Fibroblast of skin of right quadriceps (primary cell): ENCODE measurements at places on chromosomes 4 and X.

DNA sequence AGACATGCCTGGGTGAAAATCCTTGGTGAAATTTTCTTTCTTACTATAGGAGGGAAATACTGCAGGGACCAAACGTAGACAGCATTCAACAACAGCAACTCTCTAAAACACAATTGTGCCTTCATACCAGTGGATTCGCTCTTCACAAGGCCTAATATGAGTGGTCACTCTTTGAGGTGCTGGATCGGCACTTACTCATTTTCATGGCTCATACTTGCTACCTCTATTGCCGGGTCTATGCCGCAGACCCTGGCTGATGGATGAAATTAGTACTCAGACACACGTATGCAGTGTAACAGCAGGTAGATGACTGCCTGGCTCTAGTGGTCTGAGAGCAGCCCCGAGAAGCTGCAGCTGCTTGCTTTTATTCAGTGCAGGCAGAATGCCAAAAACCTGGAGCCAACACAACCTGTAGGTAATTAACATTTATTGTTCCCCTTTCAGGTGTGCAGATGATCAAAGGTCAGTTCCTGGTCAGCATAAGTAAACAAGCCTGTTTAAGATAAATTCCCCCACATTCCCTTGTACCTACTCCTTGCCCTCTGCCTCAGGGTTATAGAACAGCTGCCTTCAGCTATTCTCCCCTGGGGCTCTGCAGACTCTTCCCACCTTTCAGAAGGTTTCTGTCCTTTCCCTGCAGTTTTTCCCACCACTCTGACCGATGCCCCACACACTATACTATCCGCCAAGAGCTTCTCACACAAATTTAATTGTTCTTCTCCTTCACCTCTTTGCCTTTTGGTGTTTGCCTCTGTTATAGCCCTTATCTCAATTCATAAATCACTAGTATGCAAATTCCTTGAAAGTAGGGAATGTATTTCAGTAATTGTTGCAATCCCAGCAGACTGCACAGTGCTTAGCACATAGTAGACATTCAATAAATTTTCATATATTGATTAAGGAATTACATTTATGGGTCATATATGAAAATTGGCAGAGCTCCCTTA, 210.0 kb downstream of the SPANXN3 start:
- DNase-seq: no peak

DNA sequence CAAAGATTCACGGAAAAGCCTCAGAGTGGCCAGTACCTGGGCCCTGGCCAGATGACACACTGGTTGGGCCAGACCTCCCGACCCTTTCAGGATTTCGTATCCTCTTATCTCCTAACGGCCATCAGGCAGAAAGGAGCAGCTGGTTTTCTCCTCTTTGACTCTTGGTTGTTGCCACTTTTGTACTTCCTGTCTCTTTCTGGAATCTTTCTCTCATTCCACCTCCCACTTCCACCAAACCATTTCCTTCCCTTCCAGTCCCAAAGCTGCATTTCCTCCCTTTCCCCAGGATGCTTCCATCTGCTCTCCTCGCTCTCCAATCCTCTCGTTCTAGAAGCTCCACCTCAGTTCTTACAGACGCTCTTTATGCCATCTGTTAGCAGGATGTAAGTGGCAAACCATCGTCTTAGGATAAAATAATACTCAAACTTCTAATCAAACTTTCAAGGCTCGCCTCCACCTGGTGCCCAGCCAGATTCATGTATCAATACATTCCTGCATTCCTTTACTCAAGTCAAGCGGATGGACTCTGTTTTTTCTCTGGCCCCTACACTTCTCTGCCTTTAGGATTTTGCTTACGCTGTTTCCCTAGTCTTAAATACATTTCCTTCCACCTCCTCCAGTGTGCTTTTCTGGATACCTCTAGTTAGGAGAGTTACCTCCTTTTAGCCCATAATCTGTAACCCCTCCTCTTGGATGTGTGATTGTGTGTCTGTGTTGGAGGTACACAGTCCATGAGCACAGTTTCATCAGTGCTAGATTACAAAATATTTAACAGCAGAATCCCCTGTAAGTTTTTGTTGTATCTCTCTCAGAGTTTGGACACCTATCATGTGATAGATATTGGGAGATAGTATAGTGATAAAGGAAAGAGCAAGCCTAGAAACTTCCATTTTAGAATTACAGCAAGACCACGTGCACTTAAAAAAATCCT, 70.4 kb downstream of the LDB2 start:
- no peak for DNase-seq

DNA sequence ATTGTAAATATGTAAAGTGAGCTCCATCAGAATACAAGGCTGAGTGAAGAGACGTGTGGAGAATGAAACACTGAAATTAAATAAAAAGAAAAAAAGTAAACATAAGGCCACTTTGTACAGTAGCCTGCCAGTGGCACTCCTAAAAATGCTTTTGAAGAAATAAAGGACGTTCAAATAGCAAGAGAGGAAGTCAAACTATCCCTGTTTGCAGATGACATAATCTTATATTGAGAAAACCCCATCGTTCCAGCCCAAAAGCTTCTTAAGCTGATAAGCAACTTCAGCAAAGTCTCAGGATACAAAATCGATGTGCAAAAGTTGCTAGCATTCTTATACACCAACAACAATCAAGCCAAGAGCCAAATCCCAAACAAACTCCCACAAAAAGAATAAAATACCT, 24.2 kb downstream of the RASSF6 start:
- no peak for DNase-seq

- DNase-seq: no peak
Observed at GRCh38 chrX:29487714-29488113, 727.6 kb upstream of the MAGEB2 start.

DNA sequence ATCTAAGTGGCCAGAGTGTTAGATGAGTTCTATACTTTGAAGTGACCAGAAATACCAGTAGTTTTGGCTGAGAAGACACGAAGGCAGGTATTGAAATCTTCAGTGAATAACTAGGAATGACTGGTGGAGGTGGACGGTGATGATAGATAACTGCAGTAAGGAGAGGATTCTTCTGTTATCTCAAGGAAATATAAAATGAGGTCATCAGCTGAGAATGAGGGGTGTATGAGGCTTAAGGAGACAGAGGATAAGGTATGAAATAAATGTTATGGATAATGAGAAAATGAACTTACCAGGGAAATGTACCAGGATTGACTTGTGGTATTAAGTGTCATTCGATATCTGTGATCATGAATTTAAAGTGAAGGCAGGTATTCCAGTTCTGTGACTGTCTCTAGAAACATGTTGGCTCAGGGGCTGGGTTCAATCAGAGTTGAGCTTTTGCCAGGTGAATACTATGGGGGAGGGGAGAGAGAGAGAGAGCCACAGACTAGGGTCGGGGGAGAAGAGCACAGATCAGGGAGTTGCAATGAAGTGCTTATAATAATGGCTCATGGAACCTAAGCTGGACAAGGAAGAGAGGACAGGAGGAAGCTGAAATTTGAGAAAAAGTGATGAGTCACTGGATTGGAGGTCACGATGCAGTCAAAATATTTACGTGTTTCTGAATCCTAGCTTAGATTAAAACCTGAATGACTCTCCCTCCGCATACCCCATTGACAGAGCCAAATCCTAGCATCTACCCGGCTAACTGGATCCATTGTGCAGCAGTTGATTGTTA, 37.5 kb upstream of the BRS3 start:
- DNase-seq: no peak

GRCh38 chrX:148854306-148854705, 353.9 kb downstream of the AFF2 start:
- peak; percentile 51 for DNase-seq

- DNase-seq: no peak
Observed at GRCh38 chrX:77527233-77528001, 80.2 kb downstream of the FGF16 start.

DNA sequence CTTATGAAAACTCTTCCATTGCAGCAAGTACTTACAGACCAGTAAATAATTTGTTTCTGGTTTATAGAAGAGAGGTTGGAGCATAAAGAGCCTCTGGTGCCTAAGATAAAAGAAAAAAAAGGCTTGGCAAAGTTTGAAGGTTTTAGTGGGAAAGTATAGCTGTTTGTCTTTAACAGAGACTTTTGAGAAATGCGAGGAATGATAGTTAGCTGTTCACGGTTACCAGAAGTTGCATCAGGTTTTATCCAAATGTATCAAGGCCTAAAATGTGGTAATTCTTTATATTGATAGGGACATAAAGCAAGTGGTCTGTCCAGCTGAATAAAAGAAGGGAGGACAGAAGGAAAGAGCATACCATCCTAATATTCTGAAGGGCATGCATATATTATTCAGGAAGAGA, 29.3 kb downstream of the RAP1GDS1 start:
- peak; percentile 88 for DNase-seq

GRCh38 chr4:33802578-33802977, 2441.7 kb downstream of the ARAP2 start:
- no peak for DNase-seq

GRCh38 chrX:120549483-120550452, 11.0 kb downstream of the CUL4B start:
- peak; percentile 94 for DNase-seq

DNA sequence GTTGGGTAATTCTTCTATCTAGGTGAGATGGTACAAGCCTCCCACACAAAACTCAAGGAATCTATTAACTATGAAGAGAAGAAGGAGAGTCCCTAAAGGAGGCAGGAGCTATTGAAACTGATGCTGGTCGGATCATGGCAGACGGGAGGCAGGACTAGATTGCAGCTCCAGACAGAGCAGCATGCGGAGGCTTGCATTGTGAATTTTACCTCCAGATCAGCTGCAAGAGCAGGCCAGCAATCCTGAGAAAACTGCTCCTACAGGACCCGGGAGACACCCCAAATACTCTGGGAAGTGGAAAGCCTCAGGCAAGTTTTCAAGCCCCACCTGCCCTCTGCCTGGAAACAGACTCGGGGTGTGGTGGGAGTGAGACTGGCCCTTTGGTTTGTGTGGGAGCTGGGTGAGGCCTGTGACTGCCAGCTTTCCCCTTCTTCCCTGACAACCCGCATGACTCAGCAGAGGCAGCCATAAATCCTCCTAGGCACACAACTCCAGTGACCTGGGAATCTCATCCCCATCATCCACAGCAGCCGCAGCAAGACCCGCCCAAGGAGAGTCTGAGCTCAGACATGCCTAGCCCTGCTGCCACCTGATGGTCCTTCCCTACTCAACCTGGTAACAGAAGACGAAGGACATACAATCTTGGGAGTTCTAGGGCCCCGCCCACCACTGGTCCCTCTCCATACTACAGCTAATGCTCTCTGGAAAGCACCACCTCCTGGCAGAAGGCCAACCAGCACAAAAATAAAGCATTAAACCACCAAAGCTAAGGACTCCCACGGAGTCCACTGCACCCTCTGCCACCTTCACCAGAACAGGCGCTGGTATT, 30.9 kb downstream of the GATB start:
- DNase-seq: peak; percentile 26

GRCh38 chr4:78638337-78639172, 87.0 kb downstream of the ANXA3 start:
- no peak for DNase-seq

DNA sequence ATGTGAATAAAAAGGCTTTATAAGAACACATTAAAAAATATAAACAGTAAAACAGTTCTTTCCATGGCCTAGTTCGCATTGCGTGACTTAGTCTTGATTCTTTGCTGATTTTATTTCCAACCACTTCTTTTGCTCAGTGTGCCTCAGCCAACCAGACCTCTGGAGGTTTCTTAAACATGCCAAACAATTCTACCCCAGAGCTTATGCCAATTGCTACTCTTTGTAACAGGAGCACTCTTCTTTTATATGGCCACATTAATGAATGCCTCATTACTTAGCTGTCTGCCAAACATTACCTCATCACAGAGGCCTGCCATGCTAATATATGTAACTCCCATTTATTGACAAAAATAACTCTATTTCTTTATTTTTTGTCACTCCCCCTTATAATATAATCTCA, 202.3 kb downstream of the NDST4 start:
- peak; percentile 37 for DNase-seq
